ENCODE measurements at places on chromosomes 1 and 21.

DNA sequence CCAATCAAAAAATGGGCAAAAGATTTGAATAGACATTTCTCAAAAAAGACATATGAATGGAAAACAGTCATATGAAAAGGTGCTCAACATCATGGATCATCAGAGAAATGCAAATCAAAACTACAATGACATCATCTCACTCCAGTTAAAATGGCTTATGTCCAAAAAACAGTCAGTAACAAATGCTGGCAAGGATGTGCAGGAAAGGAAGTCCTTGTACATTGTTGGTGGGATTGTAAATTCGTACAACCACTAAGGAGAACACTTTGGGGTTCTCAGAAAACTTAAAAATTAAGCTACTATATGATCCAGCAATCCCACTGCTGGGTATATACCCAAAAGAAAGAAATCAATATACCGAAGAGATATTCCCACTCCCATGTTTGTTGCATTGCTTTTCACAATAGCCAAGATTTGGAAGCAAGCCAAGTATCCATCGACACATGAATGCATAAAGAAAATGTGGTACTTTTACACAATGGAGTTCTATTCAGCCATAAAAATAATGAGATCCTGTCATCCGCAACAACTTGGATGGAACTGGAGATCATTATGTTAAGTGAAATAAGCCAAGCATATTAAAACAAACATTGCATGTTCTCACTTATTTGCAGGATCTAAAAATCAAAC lies 17.9 kb downstream of the GBP5 start:
- no peak for DNase-seq

DNA sequence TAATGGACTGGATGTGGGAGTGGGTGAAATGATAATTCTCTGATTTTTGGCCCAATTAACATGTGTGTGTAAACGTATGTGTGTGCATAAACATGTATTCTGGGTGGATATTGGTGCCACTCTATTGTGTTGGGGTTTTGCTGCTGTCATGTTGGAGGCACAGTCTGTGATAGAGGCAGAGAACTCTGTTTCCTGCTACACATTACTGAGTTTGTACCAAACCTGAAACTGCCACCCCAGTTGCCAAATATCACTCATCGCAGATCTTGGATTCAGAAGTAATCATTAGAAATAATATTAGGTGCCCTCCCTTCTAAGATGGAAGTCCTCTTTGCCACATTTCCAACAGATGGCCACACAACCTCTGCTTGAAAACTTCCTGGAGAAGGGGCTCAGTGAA lies 13.8 kb downstream of the FASLG start:
- no peak for DNase-seq

DNA sequence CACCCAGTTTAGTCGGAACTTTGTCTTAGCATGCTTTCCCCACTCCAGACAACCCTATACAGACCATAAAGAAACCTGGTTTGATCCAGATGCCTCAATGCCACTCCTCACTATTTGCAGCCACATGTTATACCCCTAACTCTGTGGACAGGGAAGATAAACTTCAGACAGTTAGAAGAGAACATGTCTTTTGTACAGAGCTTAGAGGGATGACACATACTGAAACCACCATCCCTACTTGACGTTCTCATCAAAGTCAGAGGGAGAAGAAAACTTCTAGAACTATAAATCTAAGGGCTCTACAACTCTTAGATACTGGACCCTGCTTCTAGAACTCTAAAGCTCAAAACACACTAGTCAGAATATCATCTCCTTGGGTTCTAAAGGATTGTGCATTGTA lies 3.7 kb downstream of the SYT6 start:
- DNase-seq, result no peak

GRCh38 chr1:155012026-155012546 lies 9.5 kb downstream of the ZBTB7B start:
- DNase-seq, result peak; percentile 53

- DNase-seq, result no peak
Observed at GRCh38 chr1:55063577-55063942, 24.2 kb downstream of the PCSK9 start.

DNA sequence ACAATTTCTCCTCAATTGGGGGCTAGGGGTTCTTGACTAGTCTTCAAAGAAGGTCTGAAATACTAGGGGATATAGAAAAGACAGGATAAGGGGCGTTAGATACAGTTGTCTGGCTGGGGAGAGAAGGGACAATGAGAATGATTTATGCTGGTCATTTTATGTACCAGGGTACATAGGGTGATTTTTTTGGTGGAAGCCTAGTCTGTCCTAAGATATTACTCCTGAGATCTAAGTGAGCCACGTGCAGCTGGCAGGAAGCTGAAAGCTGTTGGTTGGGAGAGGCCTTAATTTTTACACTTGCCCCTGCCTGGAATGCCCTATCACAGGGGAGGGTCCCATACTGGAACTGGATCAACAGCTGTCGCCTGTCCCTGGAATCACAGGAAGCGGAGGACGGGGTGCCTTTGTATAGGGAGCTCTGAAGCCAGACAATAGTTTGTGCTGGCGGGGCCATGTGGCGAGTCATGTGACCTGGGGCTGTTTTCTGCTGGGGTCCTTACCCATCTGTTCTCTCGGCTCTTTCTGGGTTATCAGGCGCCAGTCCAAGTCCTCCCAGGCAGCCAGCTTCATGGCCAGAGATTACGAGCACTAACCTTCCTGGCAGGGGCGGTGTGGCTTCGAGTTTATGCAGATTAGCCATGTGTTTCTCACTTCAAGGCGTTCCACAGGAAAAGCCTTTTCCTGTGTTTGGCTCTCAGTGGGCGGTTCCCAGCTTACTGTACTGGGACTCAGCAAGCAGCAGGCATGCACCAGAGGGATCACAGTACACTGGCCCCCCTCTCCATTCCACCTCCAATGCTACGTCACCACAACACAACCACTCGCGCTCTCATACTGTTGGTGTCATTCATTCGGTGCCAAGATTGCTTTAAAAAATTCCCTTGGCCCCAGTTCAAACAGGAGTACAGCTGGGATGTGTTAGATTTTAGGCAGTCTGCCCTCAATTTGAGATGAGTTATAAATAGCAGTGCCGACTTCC lies 27.5 kb downstream of the ARID1A start:
- peak; percentile 75 for DNase-seq

- no peak for DNase-seq
Observed at GRCh38 chr1:61097317-61097716, 15.0 kb downstream of the NFIA start.

- DNase-seq, result no peak
Observed at GRCh38 chr1:181469829-181470228, 13.5 kb upstream of the CACNA1E start.

DNA sequence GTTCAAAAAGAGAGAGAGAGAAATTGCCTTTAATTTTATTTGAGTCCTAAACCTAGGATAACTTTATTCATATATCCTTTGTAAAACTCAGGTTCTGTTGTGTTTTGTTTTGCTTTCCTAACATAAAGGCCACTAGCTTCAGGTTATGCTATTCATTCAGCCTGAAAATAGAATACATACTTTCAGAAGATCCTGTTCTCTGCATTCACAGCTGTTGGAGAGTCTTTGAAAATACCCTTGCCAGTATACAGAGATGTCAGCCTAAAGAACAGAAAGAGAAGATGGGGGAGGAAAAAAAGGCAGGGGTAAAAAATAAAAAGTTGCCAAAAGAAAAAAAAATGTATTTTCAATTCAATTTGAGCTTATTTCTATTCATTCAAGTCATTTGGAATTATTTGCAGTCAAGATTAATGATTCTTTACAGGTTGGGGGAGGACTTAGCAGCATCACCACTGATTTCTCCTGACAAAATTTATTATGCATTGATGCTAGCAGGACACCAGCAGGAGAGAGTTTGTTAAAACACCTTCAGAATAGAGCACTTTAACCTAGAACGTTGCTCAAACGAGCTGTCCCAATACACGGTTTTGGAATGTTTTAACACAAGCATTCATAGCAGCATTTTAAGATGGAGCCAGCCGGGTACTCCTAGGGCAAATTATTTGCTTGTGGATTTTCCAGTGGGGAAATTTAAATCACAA lies 318.5 kb downstream of the NTNG1 start:
- DNase-seq, result no peak

DNA sequence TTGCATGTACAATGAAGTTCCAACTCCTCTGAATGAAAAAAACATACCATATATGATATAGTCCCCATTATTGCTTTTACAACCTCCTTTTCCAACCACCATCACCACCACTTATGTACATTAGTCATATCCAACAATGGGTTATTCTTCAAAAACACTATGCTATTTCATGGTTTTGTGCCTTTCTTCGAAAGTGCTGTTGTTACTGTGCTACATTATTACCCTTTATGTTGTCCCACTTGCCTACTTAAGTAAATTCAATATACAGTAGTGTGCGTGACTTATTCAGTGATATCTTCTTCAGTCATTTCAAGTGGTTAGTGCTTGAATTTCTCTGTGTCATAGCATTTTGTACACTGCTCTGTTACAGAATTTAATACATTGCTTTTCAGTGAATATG lies 105.3 kb downstream of the ASH1L start:
- DNase-seq, result no peak

GRCh38 chr1:203447151-203447550 lies 28.5 kb upstream of the PRELP start:
- no peak for DNase-seq

- no peak for DNase-seq
Observed at GRCh38 chr1:22119626-22120468, 23.1 kb downstream of the WNT4 start.

- no peak for DNase-seq
Observed at GRCh38 chr1:37153116-37154100, 119.1 kb upstream of the GRIK3 start.

DNA sequence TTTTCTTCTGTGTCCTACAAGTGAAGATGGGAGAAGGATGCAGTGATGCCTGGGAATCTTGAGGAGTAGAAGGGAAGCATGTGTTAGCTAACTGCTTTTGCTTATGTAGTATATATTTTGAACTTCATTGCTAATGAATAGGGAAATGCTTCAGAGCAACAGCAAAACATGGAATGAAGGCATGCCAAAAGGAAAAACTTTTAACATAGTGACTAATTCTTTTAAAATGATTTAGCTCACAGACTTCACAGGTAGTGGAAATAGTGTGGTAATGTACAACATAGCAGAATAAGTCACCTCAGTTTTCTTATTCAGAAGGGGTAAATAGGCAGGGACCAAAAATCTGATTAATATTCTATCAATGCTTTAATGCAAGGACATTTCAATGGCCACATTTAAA lies 95.5 kb downstream of the LYPLAL1 start:
- no peak for DNase-seq

DNA sequence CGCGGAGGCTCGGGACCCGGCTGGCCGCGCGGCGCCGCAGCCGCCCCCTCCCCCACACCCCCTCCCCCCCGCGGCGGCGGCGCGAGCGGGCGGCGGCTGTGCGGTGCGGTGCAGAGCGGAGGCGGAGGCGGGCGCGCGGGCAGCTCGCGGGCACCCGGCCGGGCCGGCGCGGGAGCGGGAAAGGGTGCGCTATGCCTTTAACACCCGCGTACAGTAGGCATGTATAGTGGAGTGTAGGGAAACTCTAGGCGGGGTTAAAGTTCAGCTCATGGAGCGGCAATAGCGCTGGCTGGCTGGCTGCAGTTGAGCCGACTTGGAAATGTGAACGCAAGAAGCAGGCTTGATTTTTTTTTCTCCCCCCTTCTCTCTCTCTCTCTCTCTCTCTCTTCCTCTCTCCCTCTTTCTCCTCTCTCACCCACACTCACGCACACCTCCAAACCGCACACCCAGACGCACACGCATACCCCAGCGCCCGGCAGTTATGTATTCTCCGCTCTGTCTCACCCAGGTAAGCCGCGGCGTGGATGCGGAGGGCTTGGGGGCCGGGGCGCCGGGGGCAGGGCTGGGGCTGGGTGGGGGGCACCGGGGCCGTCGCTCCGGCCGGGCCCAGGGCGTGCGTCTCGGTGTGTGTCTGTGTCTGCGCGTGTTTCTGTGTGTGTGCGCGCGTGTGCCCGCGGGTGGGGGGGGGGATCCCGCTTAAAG lies at the start of gene NFIA:
NFIA (plus strand) TSS at position 251 of the 702 bp plus-strand sequence.
- no peak for DNase-seq

DNA sequence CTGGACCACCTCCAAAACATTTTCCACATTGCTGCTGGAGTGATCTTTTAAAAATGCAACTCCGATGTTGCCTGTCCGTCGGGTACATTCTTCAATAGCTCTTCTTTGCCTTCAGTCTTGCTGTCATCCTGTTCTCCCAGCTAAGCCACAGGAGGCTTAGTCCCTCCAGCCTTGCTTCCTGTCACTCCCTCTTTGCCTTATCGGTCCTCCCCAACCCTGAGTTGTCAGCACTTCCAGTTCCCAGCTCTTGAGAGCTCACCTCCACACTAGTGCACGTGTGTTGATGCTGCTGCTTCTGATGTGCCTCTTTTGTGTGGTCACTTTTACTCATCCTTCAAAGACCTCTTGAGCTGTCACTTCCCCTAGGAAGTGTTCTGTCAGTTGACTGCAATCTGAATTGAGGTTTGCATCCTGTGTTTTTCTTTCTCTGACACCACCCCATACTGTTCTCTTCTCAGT lies 15.3 kb downstream of the UCK2 start:
- DNase-seq, result no peak

- no peak for DNase-seq
Observed at GRCh38 chr1:184646824-184647223, 107.8 kb downstream of the EDEM3 start.

- no peak for DNase-seq
Observed at GRCh38 chr1:27868932-27869718, 3.2 kb upstream of the THEMIS2 start.

GRCh38 chr1:53206735-53207379 lies 10.2 kb downstream of the CPT2 start:
- no peak for DNase-seq

DNA sequence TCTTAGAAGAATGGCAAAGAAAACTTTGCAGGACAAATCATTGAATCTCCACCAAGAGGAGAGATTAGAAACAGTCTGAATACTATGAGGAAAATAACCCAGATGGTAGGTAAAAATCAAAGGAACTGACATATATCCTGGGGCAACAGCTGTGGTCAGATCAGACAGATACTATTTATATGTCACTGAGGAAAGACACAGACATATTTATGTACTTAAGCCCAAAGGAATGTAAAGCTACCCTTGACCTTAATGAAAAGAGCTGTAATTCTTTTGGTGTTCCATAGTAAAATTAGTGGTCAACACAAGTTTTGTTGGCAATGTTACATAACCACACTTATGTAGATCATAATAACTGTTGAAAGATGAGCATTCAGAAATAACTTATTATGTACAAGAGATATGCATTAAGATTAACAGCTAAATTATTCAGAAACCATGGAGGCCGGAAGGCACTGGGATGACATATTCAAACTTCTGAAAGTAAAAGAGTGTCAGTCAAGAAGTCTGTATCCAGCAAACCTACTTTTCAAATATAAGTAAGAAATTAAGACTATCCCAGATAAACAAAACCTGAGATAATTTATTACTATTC lies 166.1 kb upstream of the SAMSN1 start:
- no peak for DNase-seq

DNA sequence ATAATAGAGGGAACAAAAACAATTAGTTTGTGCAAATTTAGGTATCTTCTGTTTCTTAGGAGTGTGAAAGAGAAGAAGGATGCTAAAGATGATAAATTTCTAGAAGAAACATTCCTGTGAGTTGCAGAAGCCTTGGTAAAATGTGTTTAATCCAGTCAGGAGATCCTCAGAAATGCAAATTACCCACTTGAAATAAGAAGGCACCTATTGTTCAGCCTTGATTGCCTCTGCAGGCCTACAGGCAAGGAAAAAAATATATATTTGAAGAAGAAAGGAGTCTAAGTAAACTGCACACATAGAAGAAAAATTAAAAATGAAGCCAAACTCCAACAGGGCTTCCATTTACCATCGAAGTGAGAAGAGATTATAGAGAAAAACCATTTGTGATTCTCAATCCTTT lies 51.0 kb upstream of the LHX8 start:
- DNase-seq, result no peak

- no peak for DNase-seq
Observed at GRCh38 chr1:183023601-183024316, 539 bp downstream of the LAMC1 start.
